ENCODE measurements at places on chromosomes 3 and 15.

GRCh38 chr3:12906141-12906915 is 65.0 kb upstream of the RPL32 start:
- DNase-seq = no peak

GRCh38 chr3:108088697-108089096 is 2.1 kb downstream of the CD47 start:
- DNase-seq = no peak

DNA sequence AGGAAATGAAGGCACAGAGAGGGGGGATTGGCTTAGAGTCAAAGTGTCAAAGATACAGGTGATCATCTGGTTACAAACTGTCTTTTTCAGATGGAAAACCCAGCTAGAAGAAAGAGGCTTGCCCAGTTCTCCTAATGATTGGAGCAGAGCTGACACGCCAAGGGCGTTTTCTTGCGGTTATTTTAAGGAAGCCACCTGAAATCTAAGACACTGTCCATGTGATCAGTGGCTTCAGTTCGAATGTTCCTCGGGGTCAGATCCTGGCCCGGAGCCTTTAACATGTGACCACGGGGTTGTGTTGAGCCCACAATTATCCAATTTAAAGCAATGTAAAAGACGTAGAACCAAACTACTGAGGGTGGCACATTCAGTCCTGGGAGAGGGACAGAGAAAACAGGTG is 19.5 kb downstream of the FAM43A start:
- DNase-seq = no peak

DNA sequence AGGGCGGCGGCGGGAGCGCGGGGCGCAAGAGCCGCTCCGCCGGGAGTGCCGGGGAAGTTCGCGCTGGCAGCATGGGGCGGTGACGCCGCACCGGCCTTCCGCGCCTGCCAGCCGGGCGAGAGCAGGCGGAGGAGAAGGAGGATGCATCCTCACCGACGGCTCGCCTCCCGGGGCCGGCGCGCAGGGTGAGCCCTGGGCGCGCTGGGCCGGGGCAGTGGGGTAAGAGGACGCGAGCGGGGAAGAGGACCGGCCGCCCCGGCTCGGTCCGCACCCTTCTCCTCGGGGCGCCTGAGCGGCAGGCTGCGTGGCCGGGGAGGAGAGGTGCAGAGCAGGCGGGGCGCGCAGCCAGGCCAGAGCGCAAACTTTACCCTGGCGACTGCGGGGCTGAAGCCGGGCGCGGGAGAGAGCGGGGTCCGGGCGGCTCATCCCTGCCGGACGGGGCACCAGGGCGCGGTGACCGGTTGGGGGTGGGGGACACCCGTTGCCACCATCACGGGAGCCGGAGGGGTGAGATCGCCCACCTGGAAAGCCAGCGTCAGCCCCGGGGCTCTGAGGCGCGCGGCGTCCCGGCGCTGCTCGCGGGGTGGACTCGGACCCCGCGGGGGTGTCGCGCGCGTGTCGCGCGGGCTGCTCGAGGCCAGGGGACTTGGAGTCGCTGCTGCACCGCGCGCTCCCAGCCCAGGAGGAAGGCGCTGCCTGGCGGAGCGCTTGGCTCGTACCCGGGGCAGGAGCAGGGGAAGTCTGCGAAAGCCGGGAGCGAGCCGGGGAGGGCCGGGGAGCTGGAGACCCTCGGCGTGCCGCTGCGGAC is 542 bp downstream of the GABRA5 start:
- DNase-seq = no peak

GRCh38 chr15:47691882-47692281 is 25.4 kb upstream of the SEMA6D start:
- no peak for DNase-seq

Data from NCI-H748 treated with DMSO at 0.1 percent for 48 hours (cell line).